ENCODE measurements at places on chromosomes 2 and 18. TPM values are rescaled to one million over a fixed set of nuclear protein-coding genes. Genes with fewer than 3 reads are reported as not detected.

GRCh38 chr2:28678944-28679343 lies 72.7 kb upstream of the PPP1CB start:
- no peaks in the 10 kb centered on the region for H3K36me3 ChIP-seq
- no peak for DNase-seq
- no peak overlapping the region for H3K27ac ChIP-seq
- H3K4me1 ChIP-seq, result peaks cover 19% of the 10 kb centered on the region
- H3K4me3 ChIP-seq, result no peak overlapping the region
- H3K27me3 ChIP-seq, result peaks cover 16% of the 10 kb centered on the region

DNA sequence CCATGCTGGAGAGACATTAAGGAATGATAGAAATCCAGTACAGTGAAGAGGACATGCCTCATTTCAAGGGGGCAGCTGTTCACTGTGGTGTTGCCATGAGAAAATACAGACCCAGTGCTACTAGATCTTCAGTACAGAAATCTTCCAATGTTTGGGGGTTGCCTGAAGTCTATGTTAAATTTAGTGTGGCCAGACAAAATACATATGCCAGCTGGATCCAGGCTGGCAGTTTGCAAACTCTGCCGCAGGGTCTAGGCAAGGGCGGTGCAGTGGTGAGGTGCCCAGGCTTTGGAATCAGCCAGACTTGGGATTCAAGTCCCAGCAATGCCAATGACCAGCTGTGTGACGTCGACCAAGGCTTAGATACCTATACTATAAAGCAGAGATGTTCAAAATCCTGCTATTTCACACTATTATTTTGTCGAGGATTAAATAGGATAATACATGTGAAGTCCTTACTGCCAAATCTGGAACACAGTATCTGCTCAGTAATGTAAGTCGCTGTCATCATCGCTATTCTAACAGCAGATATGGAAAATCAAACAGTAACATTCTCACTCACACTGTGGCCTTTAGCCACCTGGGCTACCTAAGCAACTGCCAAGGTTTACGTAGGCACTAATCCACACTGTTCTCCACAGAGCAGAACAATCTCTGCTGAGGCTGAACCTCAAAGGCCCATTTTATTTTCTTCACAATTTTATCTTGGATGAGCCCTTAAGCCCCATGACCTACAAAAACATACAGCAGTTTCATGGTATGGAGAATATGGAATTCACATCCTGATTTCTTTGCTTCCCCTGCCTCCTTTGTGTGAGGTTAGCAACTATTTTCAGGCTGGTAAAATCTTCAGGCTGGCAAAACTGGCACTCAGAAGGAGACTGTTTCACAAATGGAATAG lies 5.9 kb upstream of the TMSB10 start:
- H3K4me1 ChIP-seq, result peaks cover 6% of the 10 kb centered on the region
- DNase-seq, result no peak
- no peak overlapping the region for H3K27ac ChIP-seq

GRCh38 chr18:9861157-9861556 lies 24.6 kb upstream of the TXNDC2 start:
- H3K4me3 ChIP-seq, result no peak overlapping the region
- no peak for DNase-seq
- no peaks in the 10 kb centered on the region for H3K36me3 ChIP-seq
- H3K27ac ChIP-seq, result no peak overlapping the region
- H3K27me3 ChIP-seq, result no peaks in the 10 kb centered on the region

DNA sequence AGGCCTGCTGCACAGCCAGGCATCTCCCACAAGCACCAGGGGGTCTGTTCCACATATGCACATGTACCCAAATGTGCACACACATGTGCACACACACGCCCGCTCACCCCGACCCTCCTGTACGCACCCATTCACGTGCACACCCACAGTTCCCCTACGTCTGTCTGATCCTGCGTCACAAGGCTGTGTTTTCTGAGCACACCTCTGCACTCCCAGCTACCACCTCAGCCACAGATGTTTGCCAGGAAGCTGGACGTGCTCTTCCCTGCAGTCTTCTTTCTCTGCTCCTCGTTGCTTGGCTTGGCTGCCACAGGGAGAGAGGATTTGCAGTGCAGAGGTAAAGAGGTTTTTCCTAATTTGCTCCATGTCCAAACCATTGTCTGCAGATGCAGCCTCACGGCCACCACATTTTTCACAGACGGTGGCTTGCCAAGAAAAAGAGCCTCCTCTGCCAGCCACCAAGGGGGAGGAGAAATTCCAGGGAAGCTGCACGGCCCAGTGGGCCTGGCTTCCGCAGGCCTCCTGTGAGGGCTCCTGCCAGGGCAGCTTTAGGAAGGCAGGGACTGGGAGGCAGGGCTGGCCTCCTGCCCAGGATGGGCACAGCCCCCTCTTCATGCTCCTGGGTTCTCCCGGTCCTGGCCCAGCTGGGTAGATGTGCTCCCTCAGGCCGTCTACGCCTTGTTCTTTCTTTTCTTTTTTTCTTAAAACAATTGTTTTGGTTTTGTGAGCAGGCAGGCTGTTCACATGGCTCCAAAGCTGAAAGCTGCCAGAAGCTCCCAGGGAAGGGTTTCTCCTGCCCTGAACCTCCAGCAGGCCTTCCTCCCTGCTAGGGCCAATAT lies 29.3 kb upstream of the HS6ST1 start:
- no peaks in the 10 kb centered on the region for H3K36me3 ChIP-seq
- H3K4me1 ChIP-seq, result peaks cover 9% of the 10 kb centered on the region
- no peaks in the 10 kb centered on the region for H3K27me3 ChIP-seq

DNA sequence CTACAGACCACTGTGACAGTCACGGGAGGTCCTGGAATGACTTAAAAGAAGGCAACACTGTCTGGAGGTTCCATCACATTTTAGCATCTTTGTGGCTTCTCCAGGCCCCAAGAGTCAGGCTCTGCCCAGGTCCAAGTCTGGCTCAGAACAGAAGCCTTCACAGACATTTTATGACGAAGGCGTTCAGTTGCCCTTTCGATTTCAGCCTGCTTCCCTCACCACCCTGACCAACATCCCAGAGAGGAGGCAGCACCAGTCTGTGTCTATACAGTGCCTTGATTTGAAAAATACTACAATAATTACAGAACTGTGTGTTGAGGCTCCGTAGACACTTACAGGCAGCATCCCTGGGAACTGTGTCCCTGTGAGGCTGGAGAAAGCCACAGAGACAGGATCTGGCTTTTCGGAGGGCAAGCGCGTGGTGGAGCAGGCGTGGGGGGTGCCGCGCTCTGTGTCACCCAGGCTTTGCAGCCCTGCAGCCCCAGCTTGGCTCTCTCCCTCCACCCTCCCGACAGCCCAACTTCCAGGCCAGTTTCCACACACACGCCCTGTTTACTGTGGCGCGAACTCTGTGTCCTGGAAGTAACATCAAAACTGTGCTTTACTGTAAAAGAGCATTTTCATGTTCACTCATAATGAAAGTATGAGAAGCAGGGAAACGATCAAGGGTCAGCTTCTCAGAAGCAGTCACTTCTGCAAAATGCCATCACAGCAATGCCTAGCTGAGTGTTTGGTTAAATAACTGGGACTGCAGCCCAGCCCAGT lies 153.5 kb upstream of the ALKAL2 start:
- no peaks in the 10 kb centered on the region for H3K4me1 ChIP-seq
- no peak overlapping the region for H3K4me3 ChIP-seq
- H3K27ac ChIP-seq, result no peak overlapping the region
- H3K27me3 ChIP-seq, result peaks cover 6% of the 10 kb centered on the region

GRCh38 chr2:127121776-127122176 lies 14.8 kb upstream of the BIN1 start:
- no peaks in the 10 kb centered on the region for H3K36me3 ChIP-seq
- no peak overlapping the region for H3K4me3 ChIP-seq
- no peaks in the 10 kb centered on the region for H3K27me3 ChIP-seq
- no peak overlapping the region for H3K27ac ChIP-seq

- H3K27ac ChIP-seq, result no peak overlapping the region
- no peaks in the 10 kb centered on the region for H3K36me3 ChIP-seq
- DNase-seq, result no peak
- no peaks in the 10 kb centered on the region for H3K27me3 ChIP-seq
Observed at GRCh38 chr2:199382091-199382490, 75.6 kb downstream of the SATB2 start.

- H3K27ac ChIP-seq, result no peak overlapping the region
- H3K36me3 ChIP-seq, result no peaks in the 10 kb centered on the region
- H3K4me3 ChIP-seq, result no peak overlapping the region
Observed at GRCh38 chr18:41513438-41513837, 441.6 kb upstream of the PIK3C3 start.

DNA sequence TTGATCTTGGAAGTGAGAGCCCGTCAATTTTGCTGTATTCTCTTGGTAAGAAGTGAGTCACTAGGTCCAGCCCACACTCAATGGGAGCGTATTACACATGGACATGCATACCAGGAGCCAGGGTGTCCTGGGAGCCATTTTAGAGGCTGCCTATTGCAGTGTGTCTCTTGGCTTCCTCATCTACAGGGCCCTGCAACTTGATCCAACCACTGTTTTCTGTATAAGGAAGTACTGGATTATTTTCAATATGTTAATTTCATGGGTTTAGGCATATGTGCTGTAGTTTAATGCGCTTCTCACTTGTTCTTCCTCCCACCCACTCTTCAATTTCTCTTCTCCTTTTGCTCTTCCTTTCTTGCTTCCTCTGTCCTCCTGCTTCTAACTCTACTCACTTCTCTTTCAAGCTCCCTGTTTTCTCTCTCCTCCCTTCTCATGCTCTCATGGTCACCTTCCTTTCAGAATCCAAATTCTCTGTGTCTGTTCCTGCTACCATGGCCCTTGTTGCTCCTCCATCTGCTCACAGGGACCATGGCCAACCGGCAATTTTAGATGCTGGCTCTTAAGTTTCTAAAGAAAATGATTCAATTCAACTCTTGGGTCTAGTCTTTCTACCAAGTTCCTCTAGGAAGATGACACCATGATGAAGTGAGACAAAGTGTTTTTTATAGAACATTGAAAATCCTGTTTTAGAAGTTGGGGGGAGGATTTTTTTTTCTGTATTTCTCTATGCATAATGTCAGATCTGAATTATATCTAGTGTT lies 152.0 kb upstream of the ZEB2 start:
- H3K36me3 ChIP-seq, result no peaks in the 10 kb centered on the region
- H3K27me3 ChIP-seq, result no peaks in the 10 kb centered on the region
- no peak for DNase-seq
- H3K4me1 ChIP-seq, result no peaks in the 10 kb centered on the region
- H3K4me3 ChIP-seq, result no peak overlapping the region

DNA sequence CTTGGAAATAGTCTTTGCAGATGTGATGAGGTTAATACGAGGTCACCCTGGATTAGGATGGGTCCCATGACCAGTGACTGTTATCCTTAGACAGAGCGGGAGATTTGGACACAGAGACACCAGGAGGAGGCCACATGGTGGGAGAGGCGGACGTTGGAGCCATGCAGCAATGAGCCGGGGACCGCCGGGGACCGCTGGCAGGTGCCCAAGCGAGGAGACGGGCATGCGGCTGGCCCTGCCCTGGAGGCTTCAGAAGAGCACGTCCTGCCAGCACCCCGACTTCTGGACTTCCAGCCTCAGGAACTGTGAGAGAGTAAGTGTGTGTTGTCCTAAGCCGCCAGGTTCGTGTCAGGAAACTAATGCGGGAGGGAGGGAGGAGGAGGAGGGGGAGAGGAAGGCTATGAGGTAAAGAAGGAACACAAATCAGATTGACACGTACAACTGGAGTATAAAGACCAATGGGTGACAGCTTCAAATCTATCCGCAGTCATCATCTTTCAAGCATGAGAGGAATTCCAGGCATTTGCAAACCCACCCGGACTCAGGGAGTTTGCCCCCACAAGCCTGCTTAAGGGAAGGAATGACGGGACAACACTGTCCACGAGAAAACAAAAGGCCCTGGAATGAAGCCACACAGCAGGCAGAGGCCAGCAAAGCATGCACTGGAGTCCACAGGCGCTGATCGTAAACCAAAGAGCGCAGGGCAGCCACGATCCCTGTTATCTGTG lies 11.6 kb upstream of the BOK start:
- H3K4me1 ChIP-seq, result peaks cover 63% of the 10 kb centered on the region
- no peaks in the 10 kb centered on the region for H3K36me3 ChIP-seq

DNA sequence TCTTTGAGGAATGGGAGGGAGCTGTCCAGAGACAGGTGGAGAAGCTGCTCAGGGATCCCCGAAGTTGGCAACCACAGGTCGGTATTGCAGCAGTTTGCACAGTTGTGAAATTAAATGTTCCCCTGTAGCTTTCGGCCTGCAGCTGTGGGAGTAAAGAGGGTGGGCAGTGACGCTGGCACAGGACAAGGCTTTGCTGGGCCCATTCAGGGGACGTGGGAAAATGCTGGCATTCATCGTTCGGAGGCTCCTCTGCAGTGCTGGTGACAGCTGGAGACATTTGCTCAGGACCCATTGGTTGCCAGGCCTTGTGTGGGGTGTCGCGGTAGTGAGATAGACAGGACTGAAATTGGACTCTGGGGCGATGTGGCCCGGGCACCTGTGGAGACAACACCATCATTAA lies 173.7 kb downstream of the MYCN start:
- H3K27me3 ChIP-seq, result 0 out of 3 replicates have a peak, but pooled peaks cover 4% of the 10 kb centered on the region
- H3K27ac ChIP-seq, result no peak overlapping the region
- no peak for DNase-seq
- H3K4me1 ChIP-seq, result peaks cover 24% of the 10 kb centered on the region
- H3K4me3 ChIP-seq, result no peak overlapping the region

GRCh38 chr2:236070236-236070635 lies 98.0 kb downstream of the GBX2 start:
- no peaks in the 10 kb centered on the region for H3K4me1 ChIP-seq
- H3K4me3 ChIP-seq, result no peak overlapping the region
- H3K36me3 ChIP-seq, result peaks cover 4% of the 10 kb centered on the region
- no peak for DNase-seq

DNA sequence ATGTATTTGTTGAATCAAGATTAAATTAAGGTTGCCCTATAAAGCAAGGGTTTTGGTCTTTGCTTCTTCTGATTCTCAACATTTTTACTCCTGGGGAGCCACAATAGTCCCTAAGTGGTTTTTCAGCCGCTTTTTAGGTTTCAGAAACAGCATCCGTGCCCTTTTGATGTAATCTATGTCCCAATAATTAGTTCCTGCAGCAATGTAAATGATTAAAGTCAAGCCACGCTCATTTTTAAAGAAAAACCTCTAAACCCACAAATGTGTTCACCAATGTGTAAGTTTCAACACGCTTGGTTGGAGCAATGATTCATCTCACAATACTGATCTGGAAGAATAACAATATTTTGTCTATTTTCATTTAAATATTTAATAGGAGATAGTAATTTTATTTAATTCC lies 5.6 kb downstream of the ARL4C start:
- no peak for DNase-seq
- H3K27me3 ChIP-seq, result peaks cover 11% of the 10 kb centered on the region
- H3K27ac ChIP-seq, result no peak overlapping the region
- no peak overlapping the region for H3K4me3 ChIP-seq
- H3K4me1 ChIP-seq, result peaks cover 6% of the 10 kb centered on the region
- H3K36me3 ChIP-seq, result no peaks in the 10 kb centered on the region

DNA sequence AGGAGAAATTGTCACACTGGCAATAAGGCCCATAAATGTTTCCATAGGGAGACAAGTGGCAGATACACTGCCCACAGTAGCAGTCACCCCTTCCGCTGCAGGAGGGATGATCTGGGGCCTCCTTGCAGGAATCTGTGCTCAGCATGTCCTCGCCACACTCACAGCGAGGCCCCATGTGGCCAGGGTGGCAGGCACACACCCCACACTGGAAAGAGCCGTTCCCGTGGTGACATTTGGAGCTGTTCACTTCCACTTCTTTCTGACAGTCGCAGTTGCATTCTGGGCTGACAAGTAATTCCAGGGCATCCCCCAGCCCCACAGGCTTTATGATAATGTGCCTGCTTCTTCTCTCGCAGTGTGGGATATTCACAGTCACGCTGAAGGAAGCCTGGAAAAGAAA lies 62.6 kb downstream of the ITGB6 start:
- H3K4me1 ChIP-seq, result no peaks in the 10 kb centered on the region
- no peaks in the 10 kb centered on the region for H3K27me3 ChIP-seq
- H3K36me3 ChIP-seq, result no peaks in the 10 kb centered on the region
- DNase-seq, result no peak
- no peak overlapping the region for H3K4me3 ChIP-seq

Gene CTLA4
- total RNA-seq, result not detected

Gene COPS9
- 208 TPM for total RNA-seq

Gene TCF23
- 0.04 TPM for total RNA-seq

Measured in HepG2 (cell line).